ENCODE measurements at places on chromosomes 6 and 20.
A peak's percentile ranks its signal among the peaks of the same experiment; 100 is the strongest.

GRCh38 chr6:156925718-156926607 lies 148.8 kb downstream of the ARID1B start:
- no peak for DNase-seq

- DNase-seq = no peak
Observed at GRCh38 chr6:24054388-24054787, 71.6 kb upstream of the NRSN1 start.

DNA sequence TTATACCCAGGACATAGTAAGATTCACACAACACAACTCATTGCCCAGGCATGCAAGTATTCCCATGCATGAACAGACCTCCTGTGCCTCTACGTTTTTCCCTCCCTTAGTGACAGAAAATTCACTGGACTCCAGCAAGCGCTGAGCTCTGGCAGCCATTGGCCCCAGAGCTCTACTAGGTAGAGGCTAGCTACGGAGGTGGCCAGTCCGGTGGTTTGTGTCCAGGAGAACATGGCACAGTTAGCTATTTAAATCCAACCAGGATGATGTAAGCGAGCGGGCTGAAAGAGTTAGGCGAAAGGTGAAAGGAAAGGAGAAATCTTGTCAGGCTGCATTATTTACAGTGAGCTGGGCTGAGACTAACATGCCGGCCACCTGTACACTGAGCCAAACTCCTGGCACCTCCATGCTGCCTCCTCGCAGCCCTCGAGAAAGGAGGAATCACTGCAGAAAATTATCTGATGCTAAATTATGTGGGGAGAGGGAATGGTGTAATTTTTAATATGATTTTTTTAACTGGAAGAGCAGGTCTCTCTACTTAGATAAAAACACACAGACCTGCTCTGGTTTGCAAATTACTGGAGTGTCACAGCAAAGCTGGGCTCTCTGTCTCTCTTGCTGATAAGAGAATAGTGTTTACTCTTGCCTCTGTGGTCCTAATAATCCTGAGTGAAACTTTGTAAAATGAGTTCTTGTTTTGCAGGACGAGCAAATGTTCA lies 50.1 kb upstream of the ARMC2 start:
- no peak for DNase-seq

DNA sequence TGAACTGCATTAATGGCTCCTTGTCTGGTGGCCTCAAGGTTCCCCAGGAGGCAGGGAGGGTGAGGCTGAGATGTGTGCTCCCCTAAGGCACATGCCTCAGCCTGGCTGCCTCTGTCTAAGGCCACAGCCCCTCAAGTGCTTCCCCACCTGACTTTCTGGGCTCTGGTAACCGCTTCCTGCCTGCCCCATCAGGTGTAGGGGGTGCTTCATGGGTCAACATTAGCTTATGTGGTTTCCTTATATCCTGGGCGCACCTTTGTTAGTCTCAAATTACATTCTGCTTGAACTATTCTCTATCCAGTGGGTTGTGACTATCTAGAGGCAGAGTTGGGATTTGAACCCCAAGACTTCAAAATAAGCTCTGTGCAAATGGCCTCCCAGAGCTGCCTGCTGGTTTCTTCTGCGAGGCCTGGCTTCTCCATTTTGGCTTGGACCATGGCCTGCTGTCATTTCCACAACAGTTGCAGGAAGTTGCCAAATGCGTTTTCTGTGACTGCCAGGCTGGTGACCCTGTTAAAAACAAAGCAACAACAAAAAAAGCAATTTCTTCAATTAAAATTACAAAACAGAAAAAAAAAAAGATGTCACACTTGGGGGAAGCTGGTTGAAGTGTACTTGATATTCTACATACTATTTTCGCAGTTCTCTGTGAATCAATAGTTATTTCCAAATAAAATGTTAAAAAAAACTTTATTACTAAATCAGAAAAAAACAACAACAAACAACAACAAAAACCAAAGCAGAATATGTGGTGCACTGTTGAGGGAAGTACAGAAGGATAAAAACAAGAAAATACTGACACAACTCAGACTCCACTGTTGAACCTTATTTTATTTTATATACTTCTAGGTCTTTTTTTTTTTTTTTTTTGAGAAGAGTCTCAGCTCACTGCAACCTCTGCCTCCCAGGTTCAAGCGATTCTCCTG lies 20.0 kb upstream of the ZNFX1 start:
- DNase-seq = no peak

DNA sequence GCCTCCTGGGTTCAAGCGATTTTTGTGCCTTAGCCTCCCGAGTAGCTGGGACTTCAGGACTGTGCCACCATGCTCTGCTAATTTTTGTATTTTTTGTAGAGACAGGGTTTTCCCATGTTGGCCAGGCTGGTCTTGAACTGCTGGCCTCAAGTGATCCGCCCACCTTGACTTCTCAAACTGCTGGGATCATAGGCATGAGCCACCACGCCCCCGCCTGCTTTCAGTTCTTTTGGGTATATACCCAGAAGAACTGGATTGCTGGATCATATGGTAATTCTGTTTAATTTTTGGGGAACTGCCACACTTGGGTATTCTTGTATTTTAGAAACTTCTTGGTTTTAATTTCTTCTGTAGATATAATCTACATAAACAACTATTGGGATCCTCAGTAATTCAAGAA lies 17.0 kb downstream of the CDS2 start:
- DNase-seq = no peak

- no peak for DNase-seq
Observed at GRCh38 chr6:137697267-137697938, 169.7 kb upstream of the TNFAIP3 start.

GRCh38 chr6:31308050-31308844 lies 36.4 kb upstream of the HLA-C start:
- peak; percentile 51 for DNase-seq

- DNase-seq = no peak
Observed at GRCh38 chr6:109580519-109580918, 97.5 kb upstream of the ZBTB24 start.

- DNase-seq = no peak
Observed at GRCh38 chr6:125957845-125958244, 1.3 kb downstream of the HINT3 start.

- no peak for DNase-seq
Observed at GRCh38 chr20:49794336-49795134, 18.1 kb upstream of the SLC9A8 start.

DNA sequence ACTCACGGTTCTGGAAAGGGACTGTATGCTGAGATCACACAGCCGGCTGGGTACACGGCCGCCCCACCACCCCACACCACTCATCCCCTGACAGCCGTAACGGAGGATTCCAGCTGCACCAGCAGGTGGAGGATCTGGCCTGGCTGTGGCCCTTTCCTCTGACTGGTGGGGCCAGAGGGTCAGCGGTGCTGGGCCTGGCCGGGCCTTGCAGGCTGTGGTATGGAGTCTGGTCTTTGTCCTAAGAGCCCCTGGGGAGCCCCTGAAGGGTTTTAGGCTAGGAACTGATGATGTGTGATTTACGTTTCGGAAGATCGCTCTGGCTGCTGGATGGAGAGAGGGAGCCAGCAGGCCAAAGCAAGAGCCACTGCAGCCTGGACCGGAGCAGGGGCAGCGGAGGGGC lies 26.6 kb downstream of the NOL4L start:
- DNase-seq = no peak

DNA sequence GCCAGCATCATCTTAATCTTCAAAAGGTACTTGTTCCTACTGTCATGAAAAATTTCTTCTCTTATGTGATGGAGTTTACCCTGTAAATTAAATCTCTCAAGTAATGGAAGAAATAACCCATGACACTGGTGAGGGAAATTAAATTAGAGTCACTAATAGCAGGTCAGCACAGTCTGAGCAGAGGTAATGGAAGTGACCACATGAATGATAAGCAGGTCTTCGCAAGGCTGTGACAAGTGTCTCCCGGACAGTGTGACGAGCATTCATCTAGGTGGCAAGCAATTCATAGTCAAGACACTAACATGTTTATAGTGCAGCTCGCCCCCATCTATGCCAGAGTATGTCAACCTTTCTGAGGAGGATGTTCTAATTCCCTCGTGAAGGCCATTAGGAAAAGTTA lies 249.2 kb downstream of the FRK start:
- DNase-seq = no peak

- DNase-seq = no peak
Observed at GRCh38 chr6:123898665-123899064, 95.0 kb downstream of the NKAIN2 start.

DNA sequence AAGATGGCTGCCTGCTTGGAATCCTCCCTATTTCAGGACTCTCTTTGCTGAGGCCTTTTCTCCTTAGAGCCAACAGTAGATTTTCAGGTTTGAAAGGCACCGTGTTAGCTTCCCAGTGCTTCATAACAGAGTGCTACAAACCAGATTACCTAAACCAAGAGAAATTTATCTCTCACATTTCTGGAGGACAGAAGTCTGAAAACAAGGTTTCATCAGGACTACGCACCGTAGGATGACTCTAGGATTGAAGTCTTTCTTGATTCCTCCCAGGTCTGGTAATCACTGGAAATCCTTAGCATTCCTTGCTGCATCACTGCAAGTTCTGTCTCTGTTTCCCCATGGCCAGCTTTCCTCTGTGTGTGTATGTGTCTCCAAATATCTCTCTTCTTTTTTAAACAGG lies 508.4 kb upstream of the GJE1 start:
- DNase-seq = no peak

DNA sequence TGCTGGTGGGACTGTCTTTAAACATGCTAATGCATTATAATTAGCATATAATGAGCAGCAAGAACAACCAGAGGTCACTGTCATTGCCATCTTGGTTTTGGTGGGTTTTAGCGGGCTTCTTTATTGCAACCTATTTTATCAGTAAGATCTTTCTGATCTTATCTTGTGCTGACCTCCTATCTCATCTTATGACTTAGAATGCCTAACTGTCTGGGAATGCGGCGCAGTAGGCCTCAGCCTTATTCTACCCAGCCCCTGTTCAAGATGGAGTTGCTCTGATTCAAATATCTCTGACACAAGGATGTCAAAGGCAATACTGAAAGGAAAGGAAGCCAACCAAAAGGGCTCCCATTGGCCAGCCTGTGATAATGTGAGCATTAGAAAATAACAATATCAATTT lies 29.8 kb upstream of the SEC63 start:
- no peak for DNase-seq

DNA sequence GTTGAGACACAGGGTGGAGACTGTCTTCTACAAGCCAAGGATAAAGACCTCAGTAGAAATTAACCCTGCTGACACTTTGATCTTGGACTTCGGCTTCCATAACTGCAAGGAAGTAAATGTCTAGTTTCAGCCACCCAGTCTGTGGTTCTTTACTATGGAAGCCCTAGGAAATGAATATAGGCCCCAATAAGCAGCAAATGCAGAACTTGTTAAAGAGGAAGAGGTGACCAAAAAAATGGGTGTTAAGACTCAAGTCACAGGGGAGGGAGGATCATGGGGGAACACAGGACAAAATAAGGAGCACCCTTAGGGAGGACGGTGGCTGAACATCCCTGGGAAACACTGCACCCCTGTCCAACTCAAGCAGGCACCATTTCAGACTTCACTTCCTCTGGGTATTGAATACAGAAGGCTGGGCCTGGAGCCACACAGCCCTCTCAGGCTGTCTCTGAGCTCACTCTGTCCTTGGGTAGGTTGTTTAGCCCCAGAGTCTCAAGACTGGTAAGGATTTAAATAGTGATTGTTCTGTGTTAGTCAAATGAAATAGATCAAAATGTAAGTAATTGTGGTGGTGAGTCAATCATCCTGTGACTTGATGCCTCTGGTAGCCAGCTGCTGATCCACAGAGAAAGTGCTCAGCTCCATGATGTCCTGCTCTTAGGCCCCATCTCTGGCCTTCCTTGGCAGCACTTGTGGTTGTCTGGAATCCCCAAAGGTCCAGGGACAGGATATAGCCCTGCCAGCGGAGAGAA lies 30.5 kb upstream of the SIRPD start:
- DNase-seq = no peak

- no peak for DNase-seq
Observed at GRCh38 chr6:43817192-43817591, 47.2 kb downstream of the VEGFA start.

- DNase-seq = no peak
Observed at GRCh38 chr6:113289166-113289565, 568.0 kb upstream of the MARCKS start.

DNA sequence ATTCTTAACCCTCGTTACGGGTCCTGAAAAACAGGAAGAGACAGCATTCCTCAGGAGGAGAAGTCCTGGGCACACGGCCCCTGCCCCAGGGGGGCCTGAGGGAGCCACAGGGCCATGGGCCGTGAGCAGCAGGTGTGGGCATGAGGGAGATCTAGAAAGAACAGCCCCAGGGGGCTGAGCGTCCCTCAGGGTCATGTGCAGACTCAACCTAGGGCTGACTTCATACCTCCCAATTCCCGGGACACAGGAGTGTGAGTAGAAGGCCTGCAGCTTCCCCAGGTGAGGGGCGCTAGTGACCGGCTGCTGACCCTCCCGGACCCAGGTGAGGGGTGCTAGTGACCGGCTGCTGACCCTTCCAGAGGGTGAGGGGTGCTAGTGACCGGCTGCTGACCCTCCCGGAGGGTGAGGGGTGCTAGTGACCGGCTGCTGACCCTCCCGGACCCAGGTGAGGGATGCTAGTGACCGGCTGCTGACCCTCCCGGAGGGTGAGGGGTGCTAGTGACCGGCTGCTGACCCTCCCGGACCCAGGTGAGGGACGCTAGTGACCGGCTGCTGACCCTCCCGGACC lies 35.1 kb downstream of the FRMD1 start:
- no peak for DNase-seq

DNA sequence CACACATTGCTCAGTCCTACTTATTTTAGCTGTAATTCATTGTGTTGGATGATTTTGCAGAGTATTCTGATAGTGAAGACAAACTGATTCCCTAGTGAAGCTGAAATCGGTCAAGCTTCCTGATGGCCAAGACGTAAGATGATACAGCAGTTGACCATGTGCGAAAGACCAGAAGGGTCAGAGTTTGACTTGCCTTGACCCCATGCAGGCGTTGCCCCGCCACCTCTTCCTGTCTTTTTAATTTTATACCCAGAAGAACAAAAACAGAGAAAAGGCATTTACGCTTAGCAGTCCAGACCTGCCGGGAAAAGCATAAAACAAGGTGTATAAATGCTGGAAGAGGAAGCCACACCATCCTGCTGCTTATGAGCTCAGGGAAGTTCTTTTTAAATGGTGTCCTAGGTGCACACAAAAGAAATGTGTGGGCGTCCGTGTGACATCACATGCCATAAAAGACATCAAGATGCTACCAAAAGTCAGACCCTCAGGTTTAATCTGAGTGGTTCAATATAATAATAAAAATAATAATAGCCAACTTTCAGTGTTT lies 32.2 kb downstream of the TSHZ2 start:
- DNase-seq = no peak

Measured in stimulated activated CD4-positive, alpha-beta T cell treated with anti-CD3 and anti-CD28 coated beads, Interleukin-15, amount 100 ng/mL, for 1 hour (primary cell).